ENCODE measurements at places on chromosomes 12 and 14.

DNA sequence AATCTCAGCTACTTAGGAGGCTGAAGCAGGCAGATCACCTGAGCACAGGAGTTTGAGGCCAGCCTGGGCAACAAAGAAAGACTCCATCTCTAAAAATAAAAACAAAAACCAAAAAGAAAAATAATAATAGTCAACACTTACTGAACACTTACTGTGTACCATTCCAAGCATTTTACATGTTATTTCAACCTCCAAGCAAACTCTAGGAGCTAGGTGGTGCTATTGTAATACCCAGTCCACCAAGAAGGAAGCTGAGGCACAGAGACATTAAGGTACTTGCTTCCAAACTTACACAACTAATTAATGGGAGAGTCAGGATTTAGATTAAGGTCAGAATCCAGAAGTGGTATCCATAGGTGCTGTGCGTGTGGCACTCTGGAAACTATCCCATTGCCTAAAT lies 13.7 kb upstream of the OR6J1 start:
- DNase-seq: no peak

- no peak for DNase-seq
Observed at GRCh38 chr14:100896369-100897060, 7.0 kb downstream of the RTL1 start.

GRCh38 chr12:55663391-55663790 lies 26.7 kb downstream of the OR10P1 start:
- DNase-seq: no peak

DNA sequence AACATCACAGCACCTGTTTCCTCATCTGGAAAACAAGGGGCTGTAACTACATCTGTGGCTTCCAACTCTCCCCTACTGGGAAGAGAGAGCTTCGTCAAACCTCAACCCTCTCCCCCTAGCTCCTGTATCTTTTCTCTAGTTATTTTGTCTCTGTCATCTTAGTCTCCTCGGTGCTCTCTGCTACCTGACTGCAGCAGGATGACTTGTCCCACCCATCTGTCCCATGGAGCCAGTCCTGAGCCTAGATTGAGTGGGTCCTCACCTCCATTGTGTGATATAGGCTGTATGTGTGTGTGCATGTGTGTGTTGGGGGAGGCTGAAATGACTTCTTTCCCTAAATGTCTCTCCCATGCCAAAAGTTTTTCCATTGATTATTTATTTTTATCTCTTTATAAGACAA lies 177.3 kb downstream of the EMP1 start:
- DNase-seq: no peak

- no peak for DNase-seq
Observed at GRCh38 chr12:76719171-76720041, 44.5 kb upstream of the ZDHHC17 start.

DNA sequence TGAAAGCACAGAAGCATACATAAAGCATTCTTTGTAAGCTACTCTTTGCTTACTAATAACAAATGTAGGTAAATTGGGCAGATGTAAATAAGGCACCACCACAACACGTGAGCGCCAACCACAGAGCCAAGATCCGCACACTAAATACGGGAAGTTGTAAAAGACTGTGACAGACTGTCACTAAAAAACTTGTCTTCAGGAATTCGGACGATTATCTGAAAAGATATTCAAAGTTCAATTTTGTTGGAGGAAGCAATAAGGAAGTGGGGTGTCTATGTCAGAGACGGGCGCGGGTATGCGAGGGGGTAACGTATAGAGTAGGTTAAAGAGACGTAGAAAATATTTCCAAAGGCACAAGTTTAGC lies 1.5 kb upstream of the HSP90B1 start:
- no peak for DNase-seq

GRCh38 chr14:89617481-89618329 lies 200.7 kb upstream of the FOXN3 start:
- no peak for DNase-seq
